Vagina (tissue), 2 donors: ENCODE measurements at places on chromosomes 6 and 20.
A peak's percentile ranks its signal among the peaks of the same experiment; 100 is the strongest.

DNA sequence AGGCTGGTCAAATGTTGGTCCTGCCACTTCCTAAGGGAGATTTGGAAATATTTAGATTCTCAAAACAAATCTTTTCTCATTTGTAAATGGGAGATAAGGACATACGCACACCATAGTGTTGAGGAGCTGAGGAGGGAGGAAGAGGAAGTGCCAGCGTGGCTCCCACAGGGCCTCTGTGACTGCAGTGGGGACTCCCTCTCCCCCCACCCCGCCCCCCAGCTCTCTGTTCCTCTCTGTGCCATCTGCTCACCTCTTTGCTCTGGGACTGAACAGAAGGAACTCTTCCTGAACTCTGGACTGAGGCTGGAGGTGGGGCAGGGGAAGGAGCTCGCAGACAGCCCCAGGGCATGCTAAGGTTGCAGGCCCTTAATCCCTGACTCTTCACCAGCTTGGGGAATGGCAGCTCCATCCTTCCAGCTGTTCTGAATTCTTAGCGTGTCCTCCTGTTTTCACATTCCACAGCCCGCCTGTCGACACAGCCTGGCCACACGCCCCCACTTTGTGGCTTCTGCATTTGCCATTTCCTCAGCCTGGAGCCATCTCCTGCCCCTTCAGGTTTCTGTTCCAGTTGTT is 11.4 kb downstream of the DDX27 start:
- DNase-seq, result no peak

- DNase-seq, result peak; percentile 72
Observed at GRCh38 chr20:54067606-54068174, 2.7 kb downstream of the BCAS1 start.

- no peak for DNase-seq
Observed at GRCh38 chr20:51832276-51832675, 30.0 kb upstream of the SALL4 start.

DNA sequence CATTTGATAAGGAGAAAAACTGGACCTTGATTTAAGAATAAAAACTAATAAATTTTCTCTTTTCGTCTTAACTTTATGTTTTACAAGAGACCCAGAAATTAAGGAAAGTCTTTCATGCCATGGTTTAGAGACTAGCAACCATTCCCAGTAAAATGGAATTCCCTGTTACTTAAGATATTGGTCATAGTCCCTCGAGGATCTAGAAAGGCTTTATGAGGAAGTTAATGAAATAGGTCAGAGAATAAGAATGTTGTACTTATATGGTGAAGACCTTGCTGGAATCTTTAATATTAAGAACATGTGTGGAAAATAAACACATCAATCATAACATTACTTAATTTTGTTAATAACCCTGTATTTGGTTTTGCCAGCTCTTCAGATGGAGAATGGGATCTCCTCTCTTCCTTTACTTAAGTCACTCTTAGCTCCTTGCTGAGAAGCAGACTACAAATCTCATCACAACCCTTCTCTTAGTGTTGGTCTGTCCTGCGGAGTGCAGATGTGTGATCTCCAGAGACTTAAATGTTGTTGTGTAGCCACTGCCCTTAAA is 382.9 kb downstream of the QKI start:
- DNase-seq, result no peak

DNA sequence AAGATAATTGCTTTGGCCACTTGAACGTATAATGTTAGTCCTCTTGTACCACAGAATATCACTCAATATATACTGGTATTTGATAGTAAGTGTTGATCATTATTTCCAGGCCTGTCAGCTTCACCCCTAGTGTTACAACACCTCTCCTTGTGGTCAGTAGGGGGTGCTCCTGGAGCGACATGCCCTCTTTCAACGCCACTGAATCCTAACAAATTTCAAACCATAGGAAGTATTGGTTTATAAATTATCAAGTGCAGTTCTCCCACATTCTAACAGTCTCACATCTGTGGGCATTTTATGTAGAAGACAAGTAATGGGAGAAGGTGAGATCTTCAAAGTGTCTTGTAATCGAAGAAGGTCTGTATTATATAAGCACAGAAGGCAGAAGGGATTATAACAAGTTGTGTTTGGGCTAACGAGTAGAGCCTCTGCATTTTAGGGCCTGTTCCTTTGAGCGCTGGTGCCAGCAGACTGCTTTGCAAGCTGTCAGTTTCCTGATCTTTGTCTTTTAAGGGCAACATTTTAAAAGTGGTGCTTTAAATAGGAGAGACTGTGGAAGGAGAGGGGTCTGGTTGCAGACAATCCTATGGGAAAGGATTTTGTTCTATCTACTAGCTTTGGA is 57.1 kb upstream of the CEP162 start:
- no peak for DNase-seq

- no peak for DNase-seq
Observed at GRCh38 chr20:34382174-34382573, 19.1 kb downstream of the ITCH start.

DNA sequence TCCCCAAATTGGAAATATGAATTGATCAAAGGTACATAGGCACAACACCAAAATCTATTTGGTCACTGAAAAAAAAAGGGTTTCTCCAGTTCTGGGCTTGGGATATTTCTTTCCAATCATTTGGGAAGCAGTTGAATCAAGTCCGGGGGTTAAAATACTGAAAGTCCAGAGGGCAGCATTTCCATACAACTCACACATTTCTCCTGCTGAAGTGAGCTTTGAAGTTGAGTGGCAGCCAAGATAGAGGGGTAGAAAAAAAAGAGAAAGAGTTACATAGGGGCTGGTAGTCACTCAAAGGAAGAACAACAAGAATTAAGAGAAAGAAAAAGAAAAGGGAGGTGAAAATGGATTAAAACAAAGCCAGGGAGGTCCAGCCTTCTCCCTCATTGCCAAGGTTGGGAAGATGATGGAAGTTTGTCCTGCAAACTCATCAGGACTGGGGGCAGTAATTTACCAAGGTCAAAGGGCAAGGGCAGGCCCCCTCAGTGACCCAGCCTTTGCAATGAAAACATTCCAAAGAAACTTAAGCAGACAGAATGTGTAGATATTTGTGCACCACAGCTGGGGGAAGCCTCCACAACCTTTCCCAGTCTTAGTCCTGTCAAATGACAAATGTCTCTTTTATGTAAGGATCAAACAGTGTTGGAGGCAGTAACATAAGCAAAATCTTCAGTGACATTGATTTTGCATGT is 525.3 kb upstream of the JARID2 start:
- DNase-seq, result no peak

- no peak for DNase-seq
Observed at GRCh38 chr6:51398793-51399192, 580.1 kb downstream of the TFAP2B start.
